ENCODE measurements at places on chromosomes 16 and 17.

- no peak for DNase-seq
These were observed 7.9 kb downstream of the USP7 start for GRCh38 chr16:8955828-8956227.

GRCh38 chr17:40588552-40588951 lies 23.3 kb upstream of the CCR7 start:
- no peak for DNase-seq

DNA sequence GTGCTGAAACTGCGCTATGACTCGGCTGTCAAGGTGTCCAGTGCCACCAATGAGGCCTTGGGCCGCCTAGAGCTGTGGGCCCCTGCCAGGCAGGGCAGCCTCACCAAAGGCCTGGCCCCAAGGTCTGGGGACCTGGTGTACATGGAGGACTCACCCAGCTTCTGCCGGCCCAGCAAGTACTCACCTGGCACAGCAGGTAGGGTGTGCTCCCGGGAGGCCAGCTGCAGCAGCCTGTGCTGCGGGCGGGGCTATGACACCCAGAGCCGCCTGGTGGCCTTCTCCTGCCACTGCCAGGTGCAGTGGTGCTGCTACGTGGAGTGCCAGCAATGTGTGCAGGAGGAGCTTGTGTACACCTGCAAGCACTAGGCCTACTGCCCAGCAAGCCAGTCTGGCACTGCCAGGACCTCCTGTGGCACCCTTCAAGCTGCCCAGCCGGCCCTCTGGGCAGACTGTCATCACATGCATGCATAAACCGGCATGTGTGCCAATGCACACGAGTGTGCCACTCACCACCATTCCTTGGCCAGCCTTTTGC lies 25.0 kb downstream of the WNT9B start:
- DNase-seq = no peak

DNA sequence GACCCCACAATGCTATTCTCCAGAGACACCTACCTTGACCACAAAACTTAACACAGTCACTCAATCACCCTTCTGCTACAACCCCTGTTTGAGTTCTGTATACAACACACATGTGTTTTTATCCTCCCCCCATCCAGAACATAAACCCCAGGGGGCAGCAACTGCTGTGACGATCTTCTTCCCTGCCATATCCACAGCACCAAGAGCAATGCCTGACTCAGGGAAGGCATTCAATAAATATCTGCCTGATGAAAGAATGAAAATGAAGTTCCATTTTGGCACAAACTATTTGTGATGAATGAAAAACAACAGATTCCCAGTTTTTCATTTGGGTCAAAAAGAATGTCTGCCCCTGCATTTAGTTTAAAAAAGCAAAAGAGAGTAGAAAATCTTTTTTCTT lies 27.0 kb downstream of the ASIC2 start:
- no peak for DNase-seq

DNA sequence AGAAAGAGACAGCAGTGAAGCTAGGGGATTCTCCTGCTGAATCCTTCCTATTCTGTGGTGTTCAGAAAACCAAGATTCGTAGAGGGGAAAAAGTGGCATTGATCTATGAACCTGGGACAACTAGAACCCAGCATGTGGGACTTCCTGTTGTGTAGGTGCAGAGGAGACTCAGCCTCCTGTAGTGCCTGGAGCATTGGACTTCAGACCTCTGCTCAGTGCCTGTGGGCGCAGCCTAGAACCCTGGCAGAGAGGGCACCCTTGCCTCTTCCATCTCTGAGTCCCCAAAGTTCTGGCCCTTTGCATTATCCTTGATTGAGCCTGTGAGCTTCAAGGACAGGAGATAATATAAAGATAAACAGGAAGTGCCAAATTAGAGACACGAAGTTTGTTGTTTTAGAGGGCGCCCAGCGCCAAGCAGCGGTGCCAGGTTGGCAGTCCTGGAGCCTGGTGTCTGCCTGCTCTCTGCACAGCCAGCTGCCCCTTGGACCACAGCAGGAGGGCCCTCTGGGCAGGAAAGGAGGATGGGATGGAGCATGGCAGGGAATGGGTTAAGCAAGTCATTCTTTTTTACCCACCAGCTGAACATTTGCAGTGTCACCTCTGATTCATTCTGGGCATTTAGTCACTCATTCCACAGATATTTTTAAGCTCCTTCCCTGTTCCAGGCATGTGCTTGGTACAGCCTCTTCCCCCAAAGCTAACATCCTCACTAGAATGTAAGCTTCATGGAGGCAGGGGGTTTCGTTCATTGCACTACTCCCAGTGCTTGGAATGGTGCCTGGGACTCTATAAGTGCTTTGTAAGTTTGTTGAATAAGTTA lies 11.9 kb upstream of the SP6 start:
- DNase-seq = no peak

GRCh38 chr16:53056392-53056881 lies 1.6 kb downstream of the CHD9 start:
- DNase-seq = no peak

GRCh38 chr16:48180868-48181480 lies 25.2 kb upstream of the ABCC12 start:
- DNase-seq = no peak

DNA sequence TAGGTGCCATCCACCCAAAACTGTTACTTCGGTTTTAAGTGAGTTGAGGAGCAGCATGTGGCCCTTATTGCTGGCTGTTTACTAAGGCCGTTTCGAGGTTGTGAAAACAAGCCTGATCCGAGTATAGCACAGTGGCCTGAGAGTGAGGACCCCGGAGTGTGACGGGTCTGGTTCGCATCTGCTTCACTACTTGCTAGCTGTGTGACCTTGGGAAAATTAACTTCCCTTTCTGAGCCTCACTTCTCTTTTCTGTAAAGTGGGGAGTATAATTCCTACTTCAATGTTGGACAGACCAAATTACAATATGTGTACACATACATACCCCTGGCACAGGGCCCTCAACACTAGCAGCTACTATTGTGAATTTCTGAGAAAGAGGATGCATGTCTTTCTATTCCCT lies 11.7 kb upstream of the HEATR6 start:
- DNase-seq = no peak

- DNase-seq = no peak
These were observed 21.5 kb downstream of the COPZ2 start for GRCh38 chr17:48016112-48016511.

- DNase-seq = no peak
These were observed 22.5 kb upstream of the ENPP7 start for GRCh38 chr17:79707931-79708891.

DNA sequence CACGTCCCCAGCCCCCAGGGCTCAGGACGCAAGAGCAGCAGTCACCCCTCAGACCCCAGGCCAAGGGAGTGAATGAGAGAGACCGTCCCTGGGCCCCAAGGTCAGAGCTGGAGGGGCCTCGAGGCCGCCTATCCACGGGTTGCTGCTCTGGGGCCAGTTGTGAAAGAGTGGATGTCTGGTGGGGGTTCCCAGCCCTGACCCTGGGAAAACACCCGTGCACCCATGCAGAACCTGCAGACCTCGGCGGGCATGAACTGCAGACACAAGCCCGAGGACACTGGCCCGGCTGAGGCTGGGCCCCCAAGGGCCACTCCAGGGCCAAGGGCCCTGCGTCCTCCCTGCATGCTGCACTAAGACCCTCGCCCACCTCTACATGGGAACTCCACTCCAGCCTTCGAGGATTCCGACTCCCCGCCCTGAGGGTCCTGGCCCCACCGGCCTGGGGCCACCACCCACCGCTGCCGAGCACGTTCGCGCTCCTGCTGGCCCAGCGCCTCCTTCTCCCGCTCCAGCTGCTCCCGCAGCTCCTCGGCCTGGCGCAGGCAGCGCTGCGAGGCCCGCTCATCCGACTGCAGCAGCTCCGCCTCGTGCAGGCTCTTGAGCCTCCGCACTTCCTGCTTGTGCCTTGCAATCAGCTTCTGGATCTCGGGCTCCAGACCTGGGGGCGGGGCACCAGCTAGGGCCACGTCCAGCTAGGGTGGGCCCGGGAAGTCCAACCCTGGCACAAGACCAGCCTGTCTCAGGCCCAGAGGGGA lies 27.6 kb upstream of the AATK start:
- no peak for DNase-seq

GRCh38 chr17:44738214-44738906 lies 20.4 kb upstream of the ADAM11 start:
- DNase-seq = no peak

DNA sequence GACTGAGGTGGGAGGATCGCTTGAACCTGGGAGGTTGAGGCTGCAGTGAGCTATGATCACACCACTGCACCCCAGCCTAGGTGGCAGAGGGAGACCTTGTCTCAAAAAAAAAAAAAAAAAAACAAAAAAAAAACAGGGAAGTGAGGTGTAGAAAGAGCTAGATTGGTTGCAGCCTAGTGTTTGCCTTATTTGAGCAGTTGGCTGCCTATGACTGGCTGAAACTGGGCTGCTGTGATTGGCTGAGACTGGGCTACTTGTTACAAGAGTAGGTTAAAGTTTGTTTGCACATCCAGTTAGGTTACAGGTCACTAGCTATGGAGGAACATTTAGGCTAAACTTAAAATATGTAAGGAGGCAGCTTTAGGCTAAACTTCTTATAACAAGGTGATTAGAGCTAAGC lies 5.7 kb downstream of the DHRS7B start:
- no peak for DNase-seq

GRCh38 chr16:67181346-67181745 lies 2.4 kb downstream of the MATCAP1 start:
- DNase-seq = no peak

DNA sequence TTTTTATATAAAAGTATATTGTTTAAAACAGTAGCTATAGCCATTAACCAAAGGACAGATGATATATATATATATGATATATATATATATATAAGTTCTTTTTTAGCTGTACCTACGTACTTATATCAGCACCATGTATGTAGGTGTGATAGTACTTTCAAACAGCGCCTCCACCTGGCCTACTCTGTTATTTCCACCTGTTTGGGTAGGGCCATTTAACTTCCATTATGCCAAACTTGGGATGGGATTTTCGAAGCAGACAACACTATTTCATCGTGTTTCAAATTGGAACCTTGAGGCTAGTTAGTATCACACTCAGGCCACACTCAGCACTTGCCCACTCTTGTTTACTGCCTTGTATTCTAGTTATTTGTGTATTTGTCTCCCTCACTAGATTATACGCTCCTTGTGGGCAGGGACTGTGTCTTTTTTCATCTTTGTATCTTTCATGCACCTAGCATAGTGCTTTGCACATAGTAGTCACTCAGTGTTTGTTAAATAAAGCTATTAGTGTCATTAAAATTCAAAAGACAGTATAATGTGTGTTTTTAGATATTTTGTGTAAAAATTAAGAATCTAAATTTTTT lies 11.8 kb upstream of the CLTC start:
- DNase-seq = no peak

GRCh38 chr16:3481696-3482658 lies 13.3 kb downstream of the C16orf90 start:
- DNase-seq = no peak

DNA sequence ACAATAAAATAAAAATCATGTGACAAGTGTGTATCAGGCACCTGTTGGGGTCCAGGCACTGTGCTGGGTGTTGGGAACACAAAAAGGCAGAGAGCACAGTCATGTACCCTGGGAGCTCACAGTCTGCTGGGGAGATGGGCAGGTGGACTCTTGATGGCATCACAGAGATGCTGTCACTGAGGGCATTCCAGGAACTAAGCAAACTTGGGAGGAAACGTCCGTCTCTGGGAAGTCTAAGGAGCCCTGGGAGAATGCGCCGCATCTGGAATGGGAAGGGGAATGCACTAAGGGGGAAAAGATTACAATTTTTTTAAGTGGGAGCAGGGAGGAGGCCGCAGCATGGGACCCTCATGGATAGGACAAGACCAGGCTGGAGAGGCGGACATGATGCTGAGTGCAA lies 80.9 kb upstream of the ZNF423 start:
- no peak for DNase-seq

GRCh38 chr17:73616873-73617404 lies 27.3 kb downstream of the SDK2 start:
- DNase-seq = no peak

DNA sequence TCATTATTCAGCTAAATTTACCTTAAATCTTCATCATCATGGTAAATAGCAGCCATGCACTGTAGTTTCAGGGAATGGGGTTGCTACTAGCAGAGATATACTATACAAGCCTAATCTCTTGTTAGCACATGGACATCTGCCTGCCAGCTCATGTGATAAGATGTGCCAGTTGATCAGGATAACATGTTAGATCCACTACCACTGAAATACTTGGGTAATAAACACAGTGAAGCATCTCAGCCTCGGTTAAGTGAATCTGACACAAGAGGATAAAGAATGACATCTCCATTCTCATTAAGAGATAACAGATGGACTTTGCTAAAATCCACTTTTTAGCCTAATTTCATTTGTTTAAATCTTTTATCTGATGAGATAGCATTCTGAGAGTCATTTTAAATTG lies 256.1 kb downstream of the CDH8 start:
- DNase-seq = no peak

GRCh38 chr17:60303406-60304099 lies 88.4 kb downstream of the USP32 start:
- DNase-seq = no peak

DNA sequence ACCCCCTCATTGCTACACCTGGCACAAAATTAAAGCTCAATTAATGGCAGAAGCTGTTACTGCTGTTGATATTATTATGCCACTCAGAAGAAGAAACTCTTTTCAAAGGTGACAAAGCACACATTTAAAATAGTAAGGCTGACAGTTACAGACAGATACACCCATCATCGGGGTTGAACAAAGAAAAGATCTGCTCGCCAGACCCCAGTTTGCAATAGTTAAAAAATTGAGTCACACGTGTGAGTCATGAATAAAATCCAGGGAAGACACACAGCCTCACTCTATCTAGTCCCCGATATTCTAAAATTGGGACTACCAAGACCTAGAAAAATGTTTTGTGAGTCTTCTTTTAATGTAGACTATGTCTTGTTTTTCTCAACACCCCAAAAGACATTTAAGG lies 330.0 kb upstream of the SOX9 start:
- DNase-seq = no peak

- DNase-seq = no peak
These were observed 921.9 kb upstream of the EEF2KMT start for GRCh38 chr16:6019490-6019991.

DNA sequence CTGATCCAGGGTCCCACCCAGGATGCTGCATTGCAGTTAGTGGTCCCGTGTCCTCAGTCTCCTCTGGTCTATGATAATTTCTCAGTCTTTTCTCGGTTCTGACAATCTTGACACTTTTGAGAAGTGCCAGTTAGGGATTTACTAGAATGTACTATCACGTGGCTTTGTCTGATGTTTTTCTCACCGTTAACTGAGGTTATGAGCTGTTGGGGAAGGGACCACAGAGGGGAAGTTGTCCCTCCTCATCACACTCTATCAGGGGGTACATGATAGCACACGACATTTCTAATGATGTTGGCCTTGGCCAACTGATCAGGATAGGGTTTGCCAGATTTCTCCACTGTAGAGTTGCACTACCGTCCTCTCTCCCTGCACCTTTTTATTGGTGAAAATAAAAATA lies 250.9 kb upstream of the SDK2 start:
- no peak for DNase-seq

GRCh38 chr16:74792225-74792624 lies 17.6 kb upstream of the FA2H start:
- DNase-seq = no peak
